NCI-H748 treated with DMSO at 0.1 percent for 48 hours (cell line): ENCODE measurements at places on chromosomes 11 and 22.

GRCh38 chr22:48950151-48950915 is 877.3 kb downstream of the BRD1 start:
- no peak for DNase-seq

DNA sequence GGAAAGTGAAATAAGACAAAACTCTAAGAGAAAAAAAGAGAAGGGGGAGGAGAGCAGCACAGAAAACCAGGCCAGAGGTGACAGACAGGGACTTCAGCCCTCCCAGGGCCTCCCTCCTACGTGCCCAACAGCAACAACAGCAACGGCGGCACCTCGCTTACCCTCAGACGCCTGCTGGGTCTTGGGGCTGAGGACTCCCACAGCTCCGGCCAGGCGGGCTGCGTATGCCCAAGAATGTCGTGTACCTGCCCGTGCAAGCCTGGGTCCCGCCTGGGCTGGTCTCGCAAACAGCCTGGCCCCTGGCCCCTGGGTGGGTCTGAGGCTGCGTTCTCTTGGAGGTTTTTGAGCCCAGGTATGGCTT is 30.5 kb downstream of the ARAP1 start:
- no peak for DNase-seq

- no peak for DNase-seq
Measured at GRCh38 chr11:16609769-16610168, 128.7 kb upstream of the C11orf58 start.

- no peak for DNase-seq
Measured at GRCh38 chr22:31734512-31734911, 15.4 kb downstream of the PRR14L start.

GRCh38 chr22:47309476-47309875 is 547.0 kb downstream of the TBC1D22A start:
- no peak for DNase-seq

GRCh38 chr11:100734743-100735527 is 47.8 kb downstream of the ARHGAP42 start:
- DNase-seq, result no peak

DNA sequence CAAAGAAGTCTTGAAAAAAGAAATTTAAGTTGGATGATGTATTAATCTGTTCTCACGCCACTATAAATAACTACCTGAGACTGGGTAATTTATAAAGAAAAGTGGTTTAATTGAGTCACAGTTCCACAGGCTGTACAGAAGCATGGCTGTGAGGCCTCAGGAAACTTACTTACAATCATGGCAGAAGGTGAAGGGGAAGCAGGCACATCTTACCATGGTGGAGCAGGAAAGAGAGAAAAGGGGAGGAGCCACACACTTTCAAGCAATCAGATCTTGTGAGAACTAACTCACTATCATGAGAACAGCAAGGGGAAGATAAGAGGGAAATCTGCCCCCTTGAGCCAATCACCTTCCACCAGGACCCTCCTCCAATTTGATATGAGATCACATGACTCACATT is 65.7 kb upstream of the AMOTL1 start:
- no peak for DNase-seq

DNA sequence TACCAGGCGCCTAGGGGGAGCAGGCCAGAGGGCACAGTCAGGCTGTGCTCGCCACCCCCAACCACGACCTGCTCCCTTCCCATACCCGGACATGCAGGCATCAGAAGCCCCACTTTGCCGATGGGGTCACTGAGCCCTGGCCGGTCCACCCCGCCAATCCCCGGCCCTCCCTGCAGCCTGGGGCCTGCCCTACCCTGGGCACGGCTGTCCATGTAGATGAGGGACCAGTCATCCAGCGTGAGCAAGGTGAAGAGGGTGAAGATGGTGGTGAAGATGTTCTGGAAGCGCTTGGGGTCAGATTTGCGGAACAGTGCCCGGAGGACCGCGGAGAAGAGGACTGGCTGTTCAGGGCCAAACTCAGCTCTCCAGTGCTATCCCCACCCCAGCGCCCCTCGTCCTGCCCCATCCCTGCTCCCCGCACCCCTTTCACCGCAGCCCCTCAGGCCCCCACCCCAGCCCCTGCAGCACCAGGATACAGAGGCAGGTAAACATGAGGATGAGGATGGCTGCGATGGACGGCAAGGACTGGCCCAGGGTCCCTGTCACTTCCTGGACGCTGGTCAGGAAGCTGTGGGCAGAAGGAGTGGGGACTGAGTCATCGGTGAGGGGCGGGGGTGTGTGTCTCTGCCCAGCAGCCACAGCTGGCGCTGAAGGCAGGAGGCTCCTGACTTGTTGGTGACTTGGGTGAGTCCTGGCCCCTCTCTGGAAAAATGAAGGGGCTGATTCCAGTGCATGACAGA is 5.5 kb downstream of the CATSPER1 start:
- no peak for DNase-seq

DNA sequence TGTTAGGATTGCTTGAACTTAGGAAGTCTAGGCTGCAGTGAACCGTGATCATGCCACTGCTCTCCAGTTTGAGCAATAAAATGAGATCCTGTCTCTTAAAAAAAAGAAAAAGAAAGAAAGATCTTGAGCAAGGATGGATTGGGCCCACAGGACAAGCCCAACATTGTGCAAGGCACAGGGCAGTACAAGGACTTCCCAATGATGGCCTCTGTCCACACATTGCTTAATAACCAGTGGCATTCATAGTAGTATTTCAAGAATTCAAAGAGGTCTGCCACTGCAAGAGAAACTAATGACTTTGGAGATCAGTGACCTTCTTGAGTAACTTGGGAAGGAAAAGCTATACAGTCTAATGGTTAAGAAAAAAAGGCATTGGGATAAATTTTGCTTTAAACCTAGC is 44.6 kb downstream of the SEZ6L start:
- DNase-seq, result no peak

GRCh38 chr11:59706518-59707285 is 6.9 kb downstream of the OR10V1 start:
- DNase-seq, result no peak

DNA sequence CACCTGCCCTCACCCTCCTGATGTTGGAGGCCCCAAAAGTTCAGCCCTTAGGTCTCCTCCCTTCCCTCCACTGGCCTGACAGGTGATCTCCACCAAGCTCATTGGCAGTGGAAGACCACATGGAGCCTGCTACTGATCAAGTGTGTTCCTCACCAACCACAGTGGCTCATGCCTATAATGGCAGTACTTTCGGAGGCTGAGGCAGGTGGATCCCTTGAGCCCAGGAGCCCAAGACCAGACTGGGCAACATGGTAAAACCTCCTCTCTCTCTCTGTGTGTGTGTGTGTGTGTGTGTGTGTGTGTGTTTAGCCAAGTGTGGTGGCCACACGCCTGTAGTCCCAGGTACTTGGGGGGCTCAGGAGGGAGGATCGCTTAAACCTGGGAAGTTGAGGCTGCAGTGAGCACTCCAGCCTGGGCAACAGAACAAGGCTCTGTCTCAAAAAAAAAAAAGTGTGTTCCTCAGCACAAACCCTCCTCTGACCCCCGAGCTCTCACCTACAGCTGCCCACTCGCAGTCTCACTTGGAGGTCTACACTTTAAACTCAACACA is 4.3 kb upstream of the YPEL1 start:
- no peak for DNase-seq

DNA sequence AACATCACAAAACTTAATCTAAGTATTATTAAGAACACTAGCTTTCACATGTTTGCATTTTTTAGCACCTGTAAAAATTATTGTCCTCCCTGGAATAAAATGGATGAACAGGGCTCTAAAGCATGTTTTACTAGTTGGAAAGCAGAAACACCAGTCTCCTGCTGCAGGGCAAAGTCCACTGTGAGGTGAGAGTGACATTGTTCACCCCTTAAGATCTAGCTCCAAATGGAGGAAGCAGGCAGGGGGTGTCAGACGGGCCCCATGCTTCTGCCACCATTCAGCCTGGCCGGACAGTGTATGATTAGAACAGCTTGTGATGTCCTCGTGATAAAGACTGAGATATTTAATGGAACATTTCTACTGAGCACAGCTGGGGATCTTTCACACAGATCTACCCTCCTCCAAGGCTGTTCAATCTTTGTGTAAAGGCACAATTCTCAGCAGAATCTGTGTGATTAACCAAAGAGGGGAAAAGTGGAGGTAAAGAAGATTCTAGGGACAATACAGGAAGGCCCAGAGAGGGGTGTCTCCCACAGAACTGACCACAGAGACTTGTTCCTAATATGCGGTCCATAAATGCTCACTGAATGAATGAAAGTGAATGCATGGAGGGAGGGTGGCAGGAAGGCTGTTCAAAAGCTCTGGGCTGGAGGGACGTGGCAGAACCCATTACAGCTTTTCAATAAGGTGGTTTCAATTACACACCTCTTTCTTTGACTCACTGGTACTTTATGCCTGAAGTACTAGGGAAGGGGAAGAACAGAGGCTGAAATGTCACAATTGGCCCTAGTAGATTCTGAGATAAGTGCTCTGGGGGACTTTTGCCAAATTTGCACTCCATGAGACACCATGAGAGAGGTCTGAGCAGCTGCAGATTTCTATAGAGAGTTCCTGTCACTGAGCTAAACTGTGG is 239.1 kb upstream of the ARHGAP20 start:
- no peak for DNase-seq

GRCh38 chr22:27452922-27453321 is 348.6 kb downstream of the MN1 start:
- DNase-seq, result no peak

- DNase-seq, result no peak
Measured at GRCh38 chr11:77449060-77449521, 24.8 kb downstream of the PAK1 start.

DNA sequence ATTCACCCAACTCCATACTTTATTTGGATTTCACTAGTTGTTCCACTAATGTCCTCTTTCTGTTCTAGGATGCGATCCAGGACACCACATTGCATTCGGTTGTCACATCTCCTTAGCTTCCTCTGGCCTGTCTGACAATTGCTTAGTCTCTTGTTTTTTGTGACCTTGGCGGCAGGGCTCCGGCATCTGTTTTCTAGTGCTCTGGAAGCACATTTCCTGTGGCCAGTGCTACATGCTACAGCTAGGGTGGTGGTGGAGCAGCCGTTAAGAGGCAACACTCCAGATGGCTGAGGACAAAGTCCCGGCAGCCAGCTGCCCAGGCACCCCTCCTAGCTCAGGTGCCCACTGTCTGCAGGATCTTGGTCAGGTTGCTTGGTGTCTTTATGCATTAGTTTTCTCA is 6.8 kb downstream of the STX3 start:
- DNase-seq, result no peak

DNA sequence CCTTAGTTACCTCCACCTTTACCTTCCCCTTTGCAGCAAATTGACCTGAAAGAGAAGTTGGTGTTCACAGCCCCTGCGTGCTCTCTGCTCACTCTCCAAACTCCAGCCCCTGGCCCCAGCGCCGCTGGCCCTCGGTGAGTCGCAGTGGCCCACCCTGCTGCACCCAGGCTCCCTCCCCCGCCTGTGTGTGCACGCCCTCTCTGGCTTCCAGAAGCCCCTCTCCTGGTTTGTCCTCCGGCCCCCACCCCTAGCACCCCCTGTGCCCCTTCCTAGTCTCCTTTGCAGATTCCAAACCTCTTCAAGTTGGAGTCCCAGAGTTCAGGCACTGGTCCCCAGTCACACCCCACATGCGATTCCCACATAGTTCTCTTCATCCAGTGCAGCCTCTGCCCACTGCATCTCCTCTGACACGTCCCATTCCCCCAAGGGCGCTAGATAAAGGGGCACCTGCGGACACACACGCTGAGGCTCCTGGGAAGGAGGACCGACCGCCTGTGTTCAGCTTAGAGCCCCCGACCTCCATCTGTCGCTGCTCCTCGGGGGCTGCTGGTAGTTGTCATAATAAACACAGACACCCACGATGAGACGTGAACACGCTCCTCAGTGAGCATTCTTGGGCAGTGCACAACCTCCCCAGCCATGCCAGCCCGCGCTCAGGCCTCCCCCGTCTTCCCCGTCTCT is 1.5 kb upstream of the PHRF1 start:
- DNase-seq, result no peak

GRCh38 chr11:65468874-65469333 is 29.9 kb upstream of the MALAT1 start:
- peak; percentile 41 for DNase-seq

DNA sequence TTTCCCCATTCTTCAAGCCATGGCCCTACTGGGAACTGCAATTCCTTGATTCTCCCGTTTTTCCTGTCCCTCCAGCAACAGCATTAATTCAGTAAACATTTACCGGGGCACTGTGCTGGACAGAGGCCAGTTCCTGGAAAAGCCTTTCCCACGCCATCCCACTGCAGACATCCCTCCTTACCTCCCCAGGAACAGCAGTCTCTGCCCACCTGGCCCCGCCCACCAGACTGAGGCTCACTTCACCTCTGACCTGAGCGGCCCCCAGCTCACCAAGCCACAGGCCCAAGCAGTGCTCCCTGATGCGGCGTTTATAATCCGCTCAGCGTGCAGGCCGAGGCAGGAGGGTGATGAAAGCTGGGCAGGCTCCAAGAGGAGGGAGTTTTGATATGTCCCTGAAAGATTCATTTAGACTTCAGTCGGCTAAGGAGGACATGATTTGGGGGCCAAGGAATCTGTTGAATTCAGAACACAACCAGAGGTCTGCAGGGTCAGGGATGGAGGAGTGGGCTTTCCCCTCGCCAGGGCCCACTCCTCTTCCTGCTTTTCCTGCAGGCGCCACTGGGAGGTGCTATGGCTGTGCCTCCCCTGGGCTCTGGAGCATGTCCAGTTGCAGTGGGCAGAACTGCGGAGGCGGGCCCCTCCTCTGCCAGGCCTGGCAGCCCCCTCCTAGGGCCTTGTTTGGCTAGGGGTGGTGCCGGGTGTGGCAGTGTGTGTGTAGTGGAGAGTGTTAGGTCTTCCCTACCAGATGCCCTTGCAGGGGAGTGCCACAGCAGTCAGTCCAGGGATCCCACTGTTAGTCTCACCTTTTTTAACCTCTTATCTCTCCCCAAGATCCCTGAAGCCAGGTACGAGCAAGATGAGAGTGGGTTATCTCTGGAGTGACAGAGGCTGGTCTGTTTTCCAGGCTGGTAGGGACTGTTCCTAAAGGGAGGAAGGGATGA is 1.4 kb upstream of the TAGLN start:
- DNase-seq, result no peak

DNA sequence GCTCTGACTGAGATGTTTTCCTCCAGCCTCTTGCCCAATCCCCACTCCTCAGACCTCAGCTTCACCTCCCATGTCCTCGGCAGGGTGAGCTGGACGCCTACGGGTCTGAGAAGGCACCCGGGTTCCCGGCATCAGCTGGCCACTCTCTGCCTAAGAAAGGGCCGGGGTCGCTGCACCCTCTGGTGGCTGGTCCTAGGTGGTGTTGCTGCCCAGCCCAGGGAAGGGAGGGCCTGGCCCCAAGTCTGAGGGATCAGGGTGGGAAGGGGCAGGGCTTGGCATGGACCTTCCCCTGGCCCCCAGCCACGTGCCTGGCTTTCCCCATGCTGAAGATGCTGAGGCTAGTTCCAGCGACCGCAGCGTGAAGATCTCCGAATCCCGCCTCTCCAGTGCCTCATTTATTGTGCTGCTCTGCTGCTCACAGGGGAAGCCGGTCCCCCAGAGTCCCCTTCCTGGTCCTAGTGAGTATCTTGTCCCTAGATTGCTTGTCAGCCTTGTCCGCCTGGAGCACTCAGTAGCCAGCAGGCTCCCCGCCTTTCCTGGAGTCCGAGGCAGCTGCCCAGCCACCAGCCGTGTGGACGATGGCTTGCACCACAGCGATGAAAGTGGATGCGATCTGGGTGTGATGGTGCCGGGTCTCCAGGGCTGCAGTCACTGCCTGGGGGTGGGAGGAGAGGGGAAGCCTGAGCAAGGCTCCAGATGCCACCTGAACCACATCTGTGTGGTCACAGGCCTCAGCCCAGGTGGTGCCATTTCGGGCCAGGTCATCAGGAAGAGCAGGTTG is 2.9 kb upstream of the GGT5 start:
- DNase-seq, result peak; percentile 18
